ENCODE measurements at places on chromosomes 5 and 9.

DNA sequence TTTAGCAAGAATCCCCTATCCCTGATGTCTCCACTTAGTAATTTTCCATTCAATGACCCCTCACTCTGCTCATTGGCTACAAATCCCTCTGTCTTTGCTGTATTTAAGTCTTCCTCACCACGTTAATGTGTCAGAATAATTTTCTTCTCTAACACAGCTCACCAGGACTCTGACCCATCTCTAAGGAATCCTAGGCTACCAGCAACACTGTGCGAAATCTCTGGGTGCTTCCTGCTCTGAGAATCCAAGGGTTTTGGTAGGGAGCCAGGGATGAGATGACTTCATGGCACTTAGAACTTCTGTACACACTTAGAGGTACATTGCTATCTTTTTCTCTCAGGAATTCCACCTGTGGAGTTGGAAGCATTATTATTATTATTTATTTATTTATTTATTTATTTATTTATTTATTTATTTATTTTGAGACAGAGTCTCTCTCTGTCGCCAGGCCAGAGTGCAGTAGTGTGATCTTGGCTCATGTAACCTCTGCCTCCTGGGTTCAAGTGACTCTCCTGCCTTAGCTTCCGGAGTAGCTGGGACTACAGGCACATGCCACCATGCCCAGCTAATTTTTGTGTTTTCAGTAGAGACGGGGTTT, 53.5 kb downstream of the FOXI1 start:
- DNase-seq, result no peak

- DNase-seq, result no peak
Measured at GRCh38 chr5:87499478-87500410, 87.0 kb upstream of the CCNH start.

DNA sequence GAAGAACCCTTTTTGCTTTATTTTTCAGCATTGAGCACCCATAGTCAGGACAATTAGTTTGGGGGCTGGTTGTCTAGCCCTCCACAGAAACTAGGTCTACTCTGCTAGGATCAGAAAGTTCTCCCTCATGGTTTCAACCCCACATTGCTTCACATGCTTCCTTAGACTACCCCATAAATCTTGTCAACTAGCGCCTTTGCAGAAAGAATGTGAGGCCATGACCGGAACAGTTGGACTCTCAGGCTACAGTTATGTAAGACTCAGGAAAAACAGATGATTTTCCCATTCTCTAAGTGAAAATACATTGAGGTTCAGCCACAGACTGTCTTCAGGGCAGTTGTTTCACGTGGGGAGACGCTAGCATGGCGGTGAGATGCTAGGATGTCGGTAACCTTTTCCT, 255.6 kb downstream of the NR3C1 start:
- DNase-seq, result no peak

- no peak for DNase-seq
Measured at GRCh38 chr5:107979291-107979690, 308.6 kb upstream of the EFNA5 start.

DNA sequence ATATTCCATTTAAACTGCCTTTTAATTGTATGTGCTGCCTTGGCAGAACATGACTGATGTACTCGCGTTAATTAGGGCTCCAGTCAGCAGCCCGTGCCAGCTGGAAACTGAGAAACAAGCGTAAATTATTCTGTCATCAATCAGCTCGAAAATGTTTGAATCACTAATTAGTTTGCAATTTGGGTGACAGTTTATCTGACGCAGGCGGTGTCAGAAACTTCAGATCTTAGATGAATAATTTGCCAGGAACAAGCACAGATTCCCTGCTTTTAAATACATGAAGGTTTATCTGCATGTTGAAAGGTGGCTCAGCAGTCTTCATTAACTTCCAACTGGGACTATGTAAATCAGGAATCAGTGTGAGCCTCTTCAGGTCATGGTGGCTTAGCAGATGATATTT, 176.0 kb upstream of the TLE4 start:
- DNase-seq, result no peak

DNA sequence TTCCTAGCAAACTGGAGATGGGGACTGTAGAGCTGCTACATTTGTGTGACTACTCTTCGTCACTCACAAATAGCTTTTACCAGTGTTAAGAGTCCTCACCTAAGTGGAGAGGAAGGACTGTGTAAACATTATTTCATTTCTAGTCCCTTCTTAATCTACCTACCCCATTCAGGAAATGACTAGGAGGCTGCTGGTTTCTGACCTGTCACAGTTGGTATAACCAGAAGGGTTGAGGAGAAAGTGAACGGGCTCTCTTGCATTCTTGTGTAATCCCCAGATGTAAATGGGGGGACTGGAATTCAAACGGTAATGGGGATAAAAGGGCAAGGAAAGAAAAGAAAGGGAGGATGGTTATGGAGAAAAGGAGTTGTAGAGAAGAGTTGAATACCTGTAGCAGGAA, 35.4 kb upstream of the BNIP1 start:
- no peak for DNase-seq

DNA sequence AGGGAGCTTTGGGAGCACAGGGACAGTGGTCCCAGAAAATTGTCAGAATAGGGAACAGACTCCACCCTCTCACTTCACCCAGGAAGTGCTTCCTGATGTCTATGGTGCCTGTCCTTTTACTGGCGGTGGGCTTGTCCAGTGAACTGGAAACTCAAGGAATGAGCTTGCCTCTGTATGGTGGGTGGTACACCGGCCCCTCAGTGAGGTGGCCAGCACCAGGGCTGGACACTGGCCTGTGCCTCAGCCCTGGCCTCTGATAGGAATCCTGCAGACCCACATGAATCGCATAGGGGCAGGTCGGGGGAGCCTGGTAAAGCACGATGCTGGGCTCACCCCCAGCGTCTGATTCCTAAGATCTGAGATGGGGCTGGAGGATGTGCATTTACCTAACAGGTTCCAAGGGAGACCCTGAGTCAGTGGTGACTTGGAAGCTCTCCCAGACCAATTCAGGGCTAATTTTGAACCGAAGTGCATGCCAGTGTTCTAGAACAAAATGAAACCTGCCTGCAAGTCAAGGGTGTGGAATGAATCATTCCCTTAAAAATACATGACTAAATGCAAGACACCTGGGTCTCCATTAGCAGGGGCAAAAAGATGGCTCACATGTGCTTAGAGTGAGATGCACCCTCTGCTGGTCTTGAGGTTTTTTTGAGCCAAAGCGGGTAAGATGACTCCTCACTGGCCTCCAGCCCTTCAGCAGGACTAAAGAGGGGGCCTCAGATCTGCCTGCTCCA, 178.3 kb downstream of the HSPA4 start:
- DNase-seq, result no peak

DNA sequence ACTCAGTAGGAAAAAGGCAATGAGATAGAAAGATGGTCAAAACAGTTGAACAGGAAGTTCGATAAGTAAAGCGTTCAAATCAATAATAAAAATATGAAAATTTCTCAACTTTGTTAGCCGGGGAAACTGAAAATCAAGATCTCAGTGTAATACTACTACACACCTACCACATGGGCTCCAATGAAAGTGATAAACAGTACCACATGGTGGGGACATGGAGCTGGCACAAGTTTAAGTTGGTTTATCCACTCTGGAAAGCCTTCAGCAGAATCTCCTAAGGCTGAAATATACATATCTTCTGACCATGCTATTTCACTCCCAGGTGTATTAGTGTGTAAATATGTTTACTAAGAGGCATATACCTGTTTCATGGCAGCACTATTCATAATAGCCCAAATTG, 126.8 kb downstream of the NXNL2 start:
- DNase-seq, result no peak

DNA sequence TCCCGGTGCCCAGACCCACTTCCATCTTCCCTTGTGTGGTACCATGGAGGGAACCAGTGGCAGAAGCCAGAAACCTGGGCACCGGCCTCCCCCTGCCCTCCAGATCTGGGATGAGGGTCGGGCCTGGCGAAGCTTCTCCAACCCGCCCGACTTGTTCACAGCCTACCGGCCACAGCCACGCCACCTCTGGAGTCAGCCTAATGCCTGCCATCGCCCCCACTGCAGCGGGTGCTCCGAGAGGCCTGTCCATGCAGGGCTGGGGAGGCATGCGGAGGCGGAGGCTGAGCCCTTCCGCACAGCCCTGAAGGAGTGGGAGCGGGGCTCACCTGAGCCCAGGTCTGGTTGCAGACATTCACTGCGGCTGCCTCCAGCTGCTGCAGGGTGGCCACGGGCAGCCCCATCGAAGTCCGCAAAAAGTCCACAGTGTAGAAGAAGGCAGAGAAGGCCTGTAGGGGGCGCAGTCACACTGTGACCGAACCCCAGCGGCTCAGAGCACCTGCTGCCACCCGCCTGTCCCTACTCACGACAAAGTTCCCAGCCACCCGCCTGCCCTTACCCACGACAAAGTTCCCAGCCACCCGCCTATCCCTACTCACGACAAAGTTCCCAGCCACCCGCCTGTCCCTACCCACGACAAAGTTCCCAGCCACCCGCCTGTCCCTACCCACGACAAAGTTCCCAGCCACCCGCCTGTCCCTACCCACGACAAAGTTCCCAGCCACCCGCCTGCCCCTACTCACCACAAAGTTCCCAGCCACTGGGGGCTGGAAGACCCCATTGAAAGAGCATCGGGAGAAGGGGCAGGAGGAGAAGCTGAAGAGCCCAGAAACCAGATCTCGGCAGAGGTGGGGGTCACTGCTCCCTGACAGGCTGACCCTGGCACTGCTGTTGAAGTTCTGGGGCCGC, 3.8 kb upstream of the NPDC1 start:
- peak; percentile 67 for DNase-seq

DNA sequence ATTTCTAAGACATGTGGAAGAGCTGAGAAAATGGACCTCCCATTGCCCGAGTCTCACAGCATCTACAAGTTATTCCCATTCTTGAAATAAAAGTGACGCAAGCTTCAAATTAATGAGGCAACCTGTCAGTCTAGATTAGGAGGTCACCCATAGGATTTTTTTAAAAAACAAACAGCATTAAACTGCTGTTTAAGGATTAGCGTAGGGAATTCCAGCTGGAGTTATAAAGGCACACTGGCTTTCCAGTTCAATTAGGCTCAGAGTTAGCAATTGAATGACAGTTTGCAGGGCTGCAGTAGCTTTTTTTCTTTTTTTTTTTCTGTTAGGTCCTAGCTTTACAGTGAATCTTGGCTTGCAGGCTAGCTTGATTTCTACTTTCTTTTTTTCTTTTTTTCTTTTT, 16.2 kb downstream of the PRKACG start:
- peak; percentile 58 for DNase-seq

- DNase-seq, result no peak
Measured at GRCh38 chr5:111976705-111977435, 219.9 kb upstream of the NREP start.

DNA sequence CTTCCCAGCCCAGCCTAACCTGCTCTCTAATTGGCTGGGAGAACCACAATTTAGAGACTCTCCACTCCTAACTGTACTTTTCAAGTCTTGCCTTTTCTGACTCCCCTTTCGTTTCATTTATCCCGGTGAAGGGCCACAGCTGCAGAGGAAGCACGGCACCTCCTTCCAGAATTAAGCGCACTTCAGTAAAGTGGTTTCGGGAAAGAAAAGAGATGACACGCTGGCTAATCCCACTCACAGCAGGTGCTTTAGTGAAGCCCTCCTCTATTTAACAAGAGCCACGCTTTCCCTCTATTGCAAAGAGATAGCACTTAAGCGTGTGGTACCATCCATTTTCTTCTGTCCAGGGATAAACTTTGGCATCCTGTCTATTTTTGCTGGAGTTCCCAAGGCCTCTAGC, 4.8 kb downstream of the DNAH5 start:
- DNase-seq, result peak; percentile 30

DNA sequence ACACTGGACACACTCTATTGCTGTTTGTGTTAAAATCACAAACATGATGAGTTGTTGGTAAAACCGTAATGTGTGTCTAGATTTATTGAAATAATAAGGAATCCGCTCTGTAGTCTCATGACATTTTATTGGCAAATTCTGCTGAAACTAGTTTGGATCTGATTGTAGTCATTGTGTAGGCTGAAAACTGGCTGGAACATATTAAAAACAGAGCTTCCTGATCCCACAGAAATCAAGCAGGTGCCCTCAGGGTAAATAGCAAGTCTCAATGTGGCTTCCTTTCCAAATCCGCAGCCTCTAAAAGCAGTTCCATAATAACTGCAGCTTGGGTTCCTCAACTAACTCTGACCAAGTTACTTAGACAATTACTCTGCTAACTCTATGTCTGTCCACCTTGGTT, 427.5 kb upstream of the KIF2A start:
- DNase-seq, result no peak

DNA sequence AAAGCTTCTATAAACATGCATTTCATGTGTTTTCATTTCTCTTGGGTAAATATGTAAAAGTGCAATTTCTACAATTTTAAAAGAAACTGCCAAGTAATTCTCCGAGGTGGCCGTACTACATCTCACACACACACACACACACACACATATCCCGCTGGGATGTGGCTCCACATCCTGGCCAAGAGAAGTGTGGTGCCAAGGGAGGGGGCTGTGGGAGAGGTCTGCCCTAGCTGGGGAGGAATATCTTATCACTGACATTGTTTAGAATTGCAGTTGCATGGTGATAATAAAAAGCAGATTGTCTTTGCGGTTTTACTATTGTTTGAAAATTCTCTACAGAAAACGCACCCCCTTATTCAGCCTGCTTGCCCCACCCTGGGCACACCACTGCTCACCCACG, 558.4 kb downstream of the BNC2 start:
- DNase-seq, result no peak

- DNase-seq, result no peak
Measured at GRCh38 chr5:98372351-98372750, 401.1 kb upstream of the RGMB start.

DNA sequence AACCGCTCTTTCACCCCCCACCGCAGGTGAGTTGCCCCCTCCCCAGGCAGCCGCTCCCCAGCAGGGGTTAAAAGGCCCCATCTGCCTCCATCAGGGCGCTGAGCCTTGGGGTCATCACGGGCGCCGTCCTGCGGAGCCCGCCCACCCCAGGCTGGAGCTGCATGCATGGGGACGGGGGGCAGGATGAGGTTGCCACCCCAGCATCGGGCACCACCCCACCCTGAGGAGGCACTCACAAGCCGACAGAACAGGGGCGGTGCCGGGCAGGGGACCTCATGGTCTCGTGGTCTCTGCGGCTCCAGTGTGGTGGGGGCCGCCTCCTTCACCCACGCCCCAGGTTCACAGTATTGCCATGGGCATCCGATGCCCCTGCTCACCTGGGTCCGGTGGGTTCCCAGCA, 16.5 kb downstream of the PTGES start:
- no peak for DNase-seq

- no peak for DNase-seq
Measured at GRCh38 chr5:124698770-124699169, 47.7 kb downstream of the ZNF608 start.
